Brain (organoid and tissue), 16 donors: ENCODE measurements at places on chromosomes 12 and 14.

DNA sequence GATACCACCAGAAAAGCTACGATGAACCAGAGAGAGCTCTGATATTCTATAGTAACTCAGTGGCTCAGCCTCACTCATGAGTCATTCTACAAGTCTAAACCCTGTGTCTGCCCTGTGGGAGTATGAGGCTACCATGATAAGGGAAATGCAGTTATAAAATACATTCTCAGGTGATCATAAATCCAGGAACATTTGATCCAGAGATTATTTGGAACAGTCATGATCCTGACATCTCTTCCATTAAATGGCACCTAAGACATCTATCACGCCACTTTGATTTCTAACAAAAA is 202.6 kb upstream of the RASSF8 start:
- no peak for DNase-seq

DNA sequence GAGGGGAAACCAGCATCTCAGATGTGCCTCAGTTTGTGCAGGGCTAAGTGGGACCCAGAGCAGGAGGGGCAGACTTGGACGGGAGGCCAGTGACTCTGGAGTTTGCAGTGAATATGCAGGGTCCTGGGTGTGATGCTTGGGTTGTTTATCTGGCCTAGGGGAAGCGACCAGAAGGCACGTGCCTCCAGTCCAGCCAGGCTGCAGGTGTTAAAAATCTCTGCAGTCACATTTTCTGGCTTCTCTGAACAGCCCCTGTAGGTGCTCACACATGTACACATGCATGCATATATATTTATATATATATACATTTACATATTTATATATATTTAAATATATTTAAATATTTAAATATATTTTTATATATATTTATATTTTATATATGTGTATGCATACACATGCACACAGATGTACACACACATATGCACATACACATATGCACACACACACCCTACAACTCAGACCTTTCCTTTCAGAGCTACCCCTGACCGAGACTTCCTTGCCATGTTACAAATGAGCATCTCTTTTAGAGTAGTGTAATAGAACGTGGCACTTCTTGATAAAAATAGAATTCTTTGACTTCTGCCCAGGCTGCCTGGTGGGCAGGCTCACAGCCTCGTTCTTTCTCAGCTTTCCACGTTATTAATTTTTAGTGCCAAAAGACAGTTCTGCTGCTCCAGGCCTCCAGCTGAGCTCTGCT is 26.8 kb upstream of the TCL1B start:
- DNase-seq, result peak; percentile 18

DNA sequence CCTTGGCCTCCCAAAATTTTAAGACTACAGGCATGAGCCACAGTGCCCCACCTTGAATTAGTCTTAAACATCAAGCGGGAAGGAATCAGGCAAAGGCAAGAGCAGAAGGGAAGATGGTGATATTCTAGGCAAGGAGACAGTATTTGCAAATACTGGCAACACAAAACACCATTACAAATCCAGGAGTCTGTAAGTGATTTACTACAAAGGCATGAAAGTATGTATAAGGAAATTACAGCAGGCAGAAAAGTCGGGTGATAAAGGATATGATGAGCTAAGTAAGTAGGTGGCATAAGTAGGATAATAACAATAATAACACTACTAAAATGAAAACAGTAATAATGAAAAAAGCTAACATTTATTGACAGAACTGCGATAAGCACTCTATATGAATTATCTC is 28.5 kb downstream of the FMNL3 start:
- DNase-seq, result no peak

DNA sequence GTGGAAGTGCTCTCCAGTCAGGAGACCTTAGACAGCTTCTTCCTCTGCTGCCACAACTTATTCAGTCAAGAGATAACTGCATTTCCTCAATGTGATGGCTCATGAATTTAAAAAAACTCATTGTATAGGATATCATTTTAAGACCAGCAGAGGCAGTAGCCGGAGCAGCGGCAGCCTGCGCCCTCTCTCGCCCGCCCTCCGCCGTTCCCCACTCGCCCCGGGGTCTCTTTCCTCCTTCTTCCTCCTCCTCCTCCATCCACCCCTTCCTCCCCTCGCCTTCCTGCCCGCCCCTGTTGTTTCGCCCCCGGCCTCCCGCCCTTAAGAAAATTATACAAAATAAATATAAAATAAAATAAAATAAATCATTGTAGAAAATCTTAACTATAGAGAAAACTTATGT is 687.6 kb downstream of the FLRT2 start:
- no peak for DNase-seq

DNA sequence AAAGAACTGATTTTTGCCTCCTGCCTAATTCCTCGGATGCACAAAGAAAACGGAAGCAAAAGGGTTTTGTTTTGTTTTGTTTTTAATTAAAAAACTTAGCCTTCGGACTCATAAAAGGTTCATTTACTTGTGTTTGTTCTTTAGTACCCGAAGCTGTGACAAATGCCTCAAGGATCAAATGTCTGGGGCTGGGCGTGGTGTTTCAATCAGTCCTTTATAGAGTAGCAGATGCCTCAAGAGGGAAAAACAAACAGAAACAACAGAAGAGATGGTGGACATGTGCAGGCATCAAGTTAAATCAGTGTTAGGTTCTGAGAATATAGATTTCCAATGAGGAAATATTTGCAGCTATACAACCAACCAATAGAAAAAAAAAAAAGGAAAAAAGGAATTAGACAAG is 1.6 kb upstream of the WIF1 start:
- no peak for DNase-seq

GRCh38 chr12:55935738-55936151 is 4.8 kb downstream of the DGKA start:
- DNase-seq, result no peak

GRCh38 chr12:100778967-100779590 is 15.5 kb upstream of the ANO4 start:
- DNase-seq, result no peak

GRCh38 chr12:90953956-90954421 is 987 bp downstream of the CCER1 start:
- no peak for DNase-seq

- no peak for DNase-seq
These were observed 24.1 kb downstream of the AHNAK2 start for GRCh38 chr14:104953896-104954656.

GRCh38 chr14:77140359-77141213 is 1.0 kb downstream of the ZDHHC22 start:
- DNase-seq, result peak; percentile 67

GRCh38 chr12:41709012-41709411 is 435.7 kb downstream of the GXYLT1 start:
- no peak for DNase-seq

- DNase-seq, result no peak
These were observed 125.5 kb upstream of the PRKD1 start for GRCh38 chr14:30053103-30053502.

- no peak for DNase-seq
These were observed 5.2 kb upstream of the GNG2 start for GRCh38 chr14:51855234-51855633.

- no peak for DNase-seq
These were observed 488.9 kb downstream of the MDGA2 start for GRCh38 chr14:47186486-47186885.

DNA sequence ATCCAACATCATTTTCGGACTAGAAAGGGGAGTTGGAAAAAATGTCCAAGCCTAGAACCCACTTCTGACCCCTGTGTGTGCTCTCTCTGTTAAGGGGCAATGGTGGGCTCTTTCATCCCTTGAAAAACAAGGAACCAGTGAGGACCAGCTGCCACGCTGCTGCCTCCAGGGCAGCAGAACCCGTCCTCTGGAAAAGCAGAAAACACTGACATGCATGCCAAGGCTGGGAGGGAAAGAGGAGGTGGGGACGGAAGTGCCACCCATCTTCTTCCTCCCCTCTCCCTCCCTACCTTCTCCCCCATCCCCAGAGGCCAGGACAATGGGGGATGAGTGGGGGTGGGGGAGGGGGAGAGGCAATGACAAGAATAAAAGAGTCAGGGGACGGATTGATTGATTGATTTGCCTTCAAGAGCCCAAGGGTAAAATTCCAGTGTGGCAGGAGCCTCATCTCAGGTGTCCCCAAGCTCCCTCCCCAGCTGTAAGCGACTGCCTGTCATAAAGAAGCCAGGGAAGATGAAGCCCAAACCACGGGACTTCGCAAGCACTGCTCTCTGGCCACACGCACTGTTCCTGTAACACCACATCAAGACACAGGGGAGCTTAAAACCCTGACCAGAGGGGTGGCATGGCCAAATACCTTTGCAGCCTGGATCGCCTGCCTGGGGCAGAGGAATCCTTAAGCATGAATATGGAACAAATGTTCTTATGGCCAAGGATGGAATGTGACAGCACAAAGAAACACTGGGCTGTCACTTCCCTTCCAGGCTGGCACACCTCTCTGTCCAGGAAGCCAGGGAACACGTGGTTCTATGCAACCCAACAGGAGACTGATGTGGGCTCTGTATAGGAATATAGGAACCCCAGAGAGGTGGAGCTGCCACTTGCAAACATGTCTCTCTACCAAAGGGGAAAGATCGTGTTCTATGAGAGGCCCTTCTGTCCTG is 38.9 kb upstream of the BDKRB2 start:
- DNase-seq, result no peak

- DNase-seq, result no peak
These were observed 59.5 kb upstream of the IGF1 start for GRCh38 chr12:102539651-102540553.

DNA sequence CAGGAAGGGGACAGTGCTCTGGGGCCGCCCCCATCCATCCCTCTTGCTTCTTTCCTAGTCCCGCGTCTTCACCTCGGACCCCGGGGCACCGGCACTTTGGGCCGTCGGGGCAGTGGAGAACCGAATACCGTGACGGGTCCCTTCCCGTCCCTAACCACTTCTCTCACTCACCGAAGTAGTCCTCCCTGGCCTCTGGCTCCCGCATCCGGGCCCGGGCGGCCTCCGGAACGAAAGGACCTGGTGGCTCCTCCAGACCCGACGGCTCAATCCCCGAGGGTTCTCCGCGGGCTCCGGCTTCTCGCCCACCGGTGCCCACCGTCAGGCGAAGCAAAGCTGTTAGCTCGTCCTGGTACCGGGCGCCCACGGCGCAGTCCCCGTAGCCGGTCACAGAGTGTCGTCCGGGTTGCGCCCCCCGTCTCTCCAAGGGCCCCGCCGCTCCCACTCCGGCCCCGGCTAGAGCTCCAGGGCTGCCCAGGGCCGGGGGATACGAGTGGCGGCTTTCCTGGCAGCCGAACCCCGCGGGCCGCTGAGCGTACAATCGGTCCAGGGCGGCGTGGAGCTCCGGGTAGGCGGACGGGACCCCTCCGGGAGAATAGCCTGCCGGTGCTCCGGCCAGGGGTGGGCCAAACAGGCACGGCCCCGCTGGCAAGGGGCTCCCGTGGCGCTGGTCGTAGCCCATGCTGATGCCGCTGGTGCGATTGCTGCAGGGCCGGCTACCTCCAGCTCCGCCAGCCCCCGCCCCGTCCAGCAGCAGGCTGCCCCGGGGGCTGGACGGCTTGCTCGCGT is 1.1 kb downstream of the AJUBA start:
- no peak for DNase-seq

DNA sequence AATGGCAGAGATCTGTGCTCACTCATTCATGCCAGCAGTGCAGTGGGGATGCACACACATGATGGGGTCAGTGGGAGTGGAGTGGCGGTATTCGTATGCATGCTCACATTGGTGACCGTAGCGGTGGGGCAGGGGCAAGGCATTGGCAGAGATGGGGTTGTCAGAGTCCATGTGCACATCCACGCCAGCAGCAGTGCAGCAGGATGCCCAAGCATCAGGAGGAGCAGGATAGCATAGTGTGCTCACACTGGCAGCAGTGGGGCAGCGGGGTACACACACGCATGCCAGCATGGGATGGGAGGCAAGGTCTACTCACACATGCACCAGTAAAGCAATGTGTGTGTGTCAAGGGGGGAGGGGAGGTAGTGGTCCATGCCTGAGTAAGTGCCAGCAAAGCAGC is 89.4 kb upstream of the GARIN6 start:
- no peak for DNase-seq

GRCh38 chr12:56159482-56160192 is 1.5 kb downstream of the MYL6 start:
- DNase-seq, result no peak

DNA sequence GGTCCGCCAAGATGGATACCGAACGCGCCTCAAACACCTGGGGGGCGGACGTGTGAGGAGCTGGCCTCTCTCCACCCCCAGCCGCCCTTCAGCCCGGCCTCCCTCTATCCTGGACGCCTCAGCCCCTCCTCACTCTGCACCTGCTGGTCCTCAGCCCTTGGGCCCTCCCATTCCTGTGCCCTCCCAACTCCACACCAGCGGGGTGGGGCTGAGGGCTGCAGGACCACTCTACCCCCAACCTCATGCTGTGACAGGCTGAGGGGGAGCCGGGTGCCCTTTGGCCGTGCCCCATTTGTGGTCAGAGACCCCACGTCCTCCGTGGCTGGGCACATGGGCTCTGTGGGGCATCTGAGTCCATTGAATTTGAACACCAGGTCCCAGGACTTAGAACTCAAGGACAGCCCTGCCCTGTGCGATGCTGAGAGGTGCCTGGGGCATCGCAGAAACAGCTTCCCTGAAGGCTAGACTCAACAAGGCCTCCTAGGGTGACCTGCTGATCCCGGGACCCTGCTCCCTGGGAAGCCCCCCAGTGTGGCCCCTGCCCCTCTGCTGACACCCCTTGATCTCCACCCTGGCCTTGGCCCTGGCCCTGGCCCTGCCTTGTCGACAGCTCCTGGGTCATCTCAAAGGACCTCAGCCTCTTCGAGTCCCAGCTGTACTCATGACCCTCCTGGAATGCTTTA is 82.0 kb upstream of the SFSWAP start:
- no peak for DNase-seq

- DNase-seq, result no peak
These were observed 51.8 kb downstream of the MSRB3 start for GRCh38 chr12:65330331-65330730.

DNA sequence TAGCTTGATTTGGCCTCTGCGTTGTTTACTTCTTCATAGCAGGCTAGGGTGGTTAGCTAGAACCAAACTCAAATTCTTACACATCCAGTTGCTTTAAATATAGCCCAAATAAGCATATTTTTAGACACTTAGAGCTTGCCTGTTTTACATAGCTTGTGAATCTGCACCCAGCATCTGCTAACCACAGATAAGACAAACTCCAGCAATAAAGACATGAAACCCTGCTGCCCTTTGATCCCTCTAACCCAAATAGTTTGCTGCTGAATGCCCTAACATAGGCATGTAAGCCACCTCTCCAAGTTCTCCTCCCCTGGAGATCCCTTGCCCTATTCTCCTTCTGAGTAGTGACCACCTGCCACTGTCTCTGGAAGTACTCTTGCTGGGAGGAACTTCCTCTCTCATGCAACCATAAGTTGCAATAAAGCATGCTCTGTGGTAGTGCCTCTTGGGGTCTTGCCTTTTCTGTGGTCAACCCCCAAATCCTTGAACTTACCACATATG is 185.6 kb downstream of the TMEM117 start:
- peak; percentile 62 for DNase-seq

DNA sequence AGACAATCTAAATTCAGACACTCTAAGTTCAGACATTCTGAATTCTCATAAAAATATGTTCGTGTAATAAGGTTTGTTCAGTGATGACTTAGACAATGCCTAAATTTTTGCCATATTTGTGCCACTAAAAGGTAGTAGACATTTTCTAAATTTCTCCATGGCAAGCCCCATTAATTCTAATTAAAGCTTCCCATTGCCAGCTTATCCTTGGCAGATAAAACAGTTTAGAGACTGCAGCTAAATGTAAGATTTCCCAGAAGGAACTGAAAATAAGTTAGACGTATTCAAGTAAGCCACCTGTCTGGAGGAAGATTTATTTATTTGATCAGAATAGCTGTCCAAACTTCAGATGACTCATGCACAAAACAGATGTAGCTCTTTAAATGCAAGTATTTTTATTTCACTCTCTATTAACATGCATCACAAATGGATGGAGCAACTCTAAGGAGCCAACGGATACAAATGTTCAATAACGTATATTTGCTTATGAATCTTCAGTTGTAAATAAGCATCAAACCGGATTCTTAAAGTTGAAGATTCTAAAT is 130.4 kb downstream of the SLC2A13 start:
- DNase-seq, result no peak
